ENCODE measurements at places on chromosomes 5 and 9.

DNA sequence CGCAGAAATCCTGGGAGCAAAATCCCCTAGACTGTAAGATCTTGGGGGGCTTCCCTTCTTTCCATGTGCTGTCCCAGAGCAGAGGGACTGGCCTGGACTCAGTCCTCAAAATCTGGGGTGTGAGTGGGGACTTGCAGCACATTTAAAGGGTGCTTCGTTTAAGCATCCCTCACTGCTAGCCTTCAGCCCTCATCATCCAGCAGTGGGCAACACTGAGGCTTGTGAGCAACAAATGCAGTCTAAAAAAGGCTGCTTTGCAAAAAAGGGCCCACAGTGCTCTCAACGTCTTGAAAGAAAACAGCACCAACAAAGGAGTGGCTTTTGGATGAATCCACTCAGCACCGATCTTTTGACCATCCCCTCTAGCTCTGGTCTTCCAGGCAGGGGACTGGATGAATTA, 128.3 kb upstream of the TBC1D2 start:
- DNase-seq, result no peak

DNA sequence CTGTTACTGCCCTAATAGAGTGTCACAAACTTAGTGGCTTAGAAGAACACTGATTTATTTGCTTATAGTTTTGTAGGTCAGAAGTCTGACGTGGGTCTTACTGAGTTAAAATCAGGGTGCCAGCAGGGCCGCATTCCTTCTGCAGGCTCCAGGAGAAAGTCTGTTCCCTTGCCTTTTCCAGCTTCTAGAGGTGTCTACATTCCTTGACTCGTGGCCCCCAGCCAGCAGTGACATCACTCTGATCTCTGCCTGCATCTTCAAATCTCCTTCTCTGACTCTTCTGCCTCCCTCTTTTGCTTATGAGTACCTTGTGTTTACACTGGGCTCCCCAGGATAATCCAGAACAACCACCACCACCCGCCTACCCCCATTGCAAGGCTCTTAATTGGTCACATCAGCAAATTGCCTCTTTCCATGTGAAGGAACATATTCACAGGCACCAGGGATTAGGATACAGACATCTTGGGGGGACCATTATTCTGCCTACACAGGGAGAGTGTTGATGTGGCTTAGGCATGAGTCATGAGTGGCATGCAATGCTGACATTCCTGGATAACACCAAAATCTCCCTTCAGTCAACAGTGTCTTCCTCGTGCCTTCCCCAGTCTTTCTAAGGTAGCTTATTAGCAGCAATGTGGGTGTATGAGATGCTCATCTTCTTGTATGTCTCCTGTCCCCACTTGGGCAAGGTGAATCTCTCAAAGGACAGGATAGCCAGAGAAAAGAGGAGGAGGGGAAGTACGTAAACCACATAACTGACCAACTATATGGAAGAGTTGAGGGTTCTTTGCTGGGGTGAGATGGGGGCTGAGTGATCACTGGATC, 24.4 kb downstream of the CYFIP2 start:
- no peak for DNase-seq

- DNase-seq, result no peak
Measured at GRCh38 chr5:109394806-109395205, 15.0 kb downstream of the PJA2 start.

DNA sequence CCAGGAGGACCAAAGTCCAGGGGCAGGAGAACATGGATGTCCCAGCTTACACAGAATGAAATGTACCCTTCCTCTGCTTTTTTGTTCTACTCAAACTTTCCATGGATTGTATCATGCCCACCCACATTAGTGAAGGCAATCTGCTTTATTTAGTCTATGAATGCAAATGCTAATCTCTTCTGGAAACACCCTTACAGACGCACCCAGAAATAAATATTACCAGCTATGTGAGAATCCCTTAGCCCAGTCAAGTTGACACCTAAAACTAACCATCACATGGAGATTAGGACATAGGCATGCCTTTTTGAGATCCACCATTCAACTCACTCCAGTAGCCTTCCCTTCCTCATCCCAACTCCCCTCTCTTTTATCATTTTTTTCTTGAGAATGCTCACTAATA, 6.1 kb upstream of the SPTLC1 start:
- no peak for DNase-seq

DNA sequence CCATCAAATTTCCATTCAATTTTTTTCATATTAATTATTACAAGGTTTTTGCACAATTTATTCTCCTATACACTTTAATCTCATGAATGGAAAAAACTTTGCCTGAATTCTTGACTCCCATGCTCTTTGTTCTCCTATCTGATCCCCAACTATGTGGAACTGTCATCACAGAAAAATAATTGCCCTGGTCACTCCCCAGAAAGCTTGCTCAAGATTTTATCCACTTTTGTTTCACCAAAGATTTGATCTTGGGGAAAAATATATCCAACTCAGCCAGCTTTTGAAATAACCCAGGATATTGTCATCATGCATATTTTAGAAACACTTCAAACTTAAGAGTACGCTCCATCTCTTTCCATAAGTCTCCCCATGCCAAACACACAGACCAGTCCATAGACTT, 77.7 kb upstream of the PPP2R2B start:
- no peak for DNase-seq

GRCh38 chr5:151820903-151821302, 49.1 kb downstream of the G3BP1 start:
- no peak for DNase-seq

DNA sequence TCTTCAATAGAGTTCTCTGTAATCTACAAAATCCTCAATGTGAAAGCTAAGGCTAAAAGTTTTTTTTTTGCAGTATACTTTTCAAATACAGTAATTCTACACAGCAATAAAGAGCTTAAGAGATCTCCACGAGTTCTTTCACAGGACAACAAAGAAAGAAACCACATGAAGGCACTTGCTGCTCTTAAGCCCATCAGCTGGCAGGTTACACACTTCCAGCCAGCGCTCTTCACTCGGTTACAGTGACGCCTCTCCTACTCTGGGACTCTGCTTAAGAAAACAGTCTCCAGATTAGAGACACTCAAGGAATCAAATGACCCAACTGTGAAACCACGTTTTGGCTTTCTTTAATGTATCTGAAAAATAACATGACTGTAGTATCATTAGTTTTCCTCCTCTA, 85.0 kb downstream of the ROR2 start:
- no peak for DNase-seq

DNA sequence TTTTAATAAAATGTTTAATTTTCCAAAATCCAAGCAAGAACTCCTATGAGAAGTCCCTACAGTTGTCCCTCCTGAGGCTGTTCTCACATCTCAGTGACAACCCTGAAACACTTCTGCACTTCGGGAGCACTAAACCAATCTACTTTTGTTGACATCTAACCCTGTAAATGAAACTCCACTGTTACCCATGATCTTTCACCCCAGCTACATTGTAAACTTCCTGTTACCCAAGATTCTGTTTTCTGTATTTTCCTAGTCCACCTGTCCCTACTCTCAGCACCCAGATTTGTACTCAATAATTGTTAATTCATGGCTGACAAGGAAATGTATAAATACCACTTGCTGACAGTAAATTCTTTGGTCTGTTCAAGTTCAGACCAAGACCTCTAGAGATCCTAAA, 153.7 kb downstream of the NR2F1-AS1 start:
- no peak for DNase-seq

DNA sequence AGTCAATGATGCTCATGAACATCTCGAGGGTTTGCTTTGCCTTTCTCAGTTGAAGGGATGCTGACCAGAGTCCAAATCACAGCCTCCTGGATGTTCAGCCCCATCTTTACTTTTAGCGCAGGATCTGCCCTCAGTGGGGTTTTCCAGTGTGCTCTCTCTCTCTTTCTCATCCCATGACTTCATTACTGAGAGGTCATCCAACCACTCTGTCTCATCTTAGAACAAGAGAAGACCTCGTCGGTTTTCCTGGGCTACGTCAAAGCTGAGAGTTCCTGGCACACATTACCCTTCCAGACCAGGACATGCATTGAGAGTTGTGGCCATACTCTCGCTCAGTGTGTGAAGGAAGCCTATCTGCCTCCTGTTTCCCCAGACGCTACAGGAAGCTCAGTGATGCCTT, 47.3 kb downstream of the C9orf152 start:
- no peak for DNase-seq

GRCh38 chr9:18545636-18546360, 71.8 kb downstream of the ADAMTSL1 start:
- no peak for DNase-seq

DNA sequence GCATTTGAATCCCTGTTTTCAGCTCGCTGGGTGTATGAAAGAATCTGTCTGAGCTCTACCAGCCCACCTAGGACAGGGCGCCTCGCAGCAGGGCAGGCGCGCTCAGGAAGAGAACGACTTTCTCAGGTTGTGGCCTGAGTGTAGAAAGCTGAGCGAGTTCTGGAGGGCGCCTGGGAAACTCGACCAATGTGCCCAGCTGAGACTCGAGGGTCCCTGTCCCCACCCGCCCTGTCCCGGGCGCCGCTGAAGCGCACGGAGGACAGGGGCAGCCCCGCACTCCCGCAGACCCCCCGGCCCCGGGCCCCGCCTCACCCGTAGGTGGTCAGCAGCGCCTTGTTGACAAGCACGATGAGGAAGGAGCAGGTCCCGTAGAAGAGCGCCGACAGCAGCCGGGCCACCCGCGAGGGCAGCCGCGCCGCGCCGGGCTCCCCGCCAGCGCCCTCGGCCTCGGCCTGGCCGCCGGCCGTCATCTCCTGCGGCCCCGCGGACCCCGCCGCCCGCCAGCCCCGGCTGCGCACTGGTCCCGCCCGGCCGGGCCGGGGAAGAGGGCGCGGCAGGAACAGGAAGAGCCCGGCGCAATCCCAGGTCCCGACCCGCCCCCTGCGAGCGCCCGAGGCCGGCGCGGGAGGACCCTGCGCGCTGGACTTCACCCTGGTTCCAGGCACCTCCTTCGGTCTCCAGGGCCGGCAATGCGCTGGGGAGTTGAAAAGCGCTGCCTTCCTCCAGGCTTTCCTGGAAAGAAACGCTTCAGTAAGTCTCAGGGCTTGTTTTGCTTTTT, at the start of gene SLC35D2:
Gene SLC35D2, minus strand, starts transcription at position 547 of the 778 bp plus-strand sequence. Its CDS starts 77 bp downstream, at position 470.
- DNase-seq, result peak; percentile 78

- no peak for DNase-seq
Measured at GRCh38 chr9:13719446-13719845, 440.0 kb upstream of the MPDZ start.

DNA sequence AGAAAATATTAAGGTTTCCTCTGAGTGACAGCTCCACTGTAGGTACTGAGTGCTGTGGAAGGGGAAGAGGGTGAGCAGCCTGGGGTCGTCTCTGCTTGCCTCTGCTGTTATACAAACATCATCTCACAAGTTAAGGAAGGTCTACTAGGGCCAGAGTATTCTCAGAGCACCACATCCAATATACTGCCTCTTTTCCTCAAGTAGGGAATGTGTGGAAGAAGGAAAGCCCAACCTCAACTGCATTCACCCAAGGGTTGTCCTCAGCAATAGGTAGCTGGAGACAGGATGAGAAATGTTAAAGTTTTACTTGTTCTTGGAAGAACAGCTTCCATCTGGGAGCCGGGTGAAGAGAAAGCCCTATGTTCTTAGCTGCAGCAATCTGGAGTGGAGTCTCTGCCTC, 1062.3 kb upstream of the CDH10 start:
- no peak for DNase-seq

- no peak for DNase-seq
Measured at GRCh38 chr9:22332202-22332601, 114.4 kb upstream of the DMRTA1 start.

DNA sequence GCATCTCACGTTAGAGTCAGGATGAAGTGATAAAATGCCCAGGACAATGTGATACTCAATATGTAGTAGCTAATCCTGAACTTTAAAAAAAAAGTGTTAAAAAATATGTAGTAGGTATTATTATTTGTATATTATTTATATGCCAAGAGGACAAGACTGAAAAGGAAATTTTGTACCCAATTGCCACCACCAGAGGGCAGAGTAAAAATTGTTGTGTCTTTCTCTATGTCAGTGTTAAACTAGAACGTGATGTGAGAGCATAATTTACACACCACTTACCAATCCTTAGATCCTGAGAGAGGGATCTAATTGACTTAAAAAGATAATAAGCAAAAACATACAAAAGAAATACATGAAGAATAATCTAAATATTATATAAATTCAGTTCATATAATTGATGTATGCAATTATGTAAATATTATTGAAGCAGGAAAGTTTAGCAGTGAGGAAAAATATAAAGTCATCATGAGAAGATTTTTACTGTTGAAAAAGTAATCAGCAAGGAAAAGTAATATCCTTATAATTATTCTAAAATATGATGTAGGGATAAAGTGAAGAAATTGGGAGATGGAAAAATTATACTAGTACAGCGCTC, 288.9 kb downstream of the RAB3C start:
- DNase-seq, result peak; percentile 42

All from PC-9 (cell line).